ENCODE measurements at places on chromosomes 12 and 14. TPM values are rescaled to one million over a fixed set of nuclear protein-coding genes. Genes with fewer than 3 reads are reported as not detected.

DNA sequence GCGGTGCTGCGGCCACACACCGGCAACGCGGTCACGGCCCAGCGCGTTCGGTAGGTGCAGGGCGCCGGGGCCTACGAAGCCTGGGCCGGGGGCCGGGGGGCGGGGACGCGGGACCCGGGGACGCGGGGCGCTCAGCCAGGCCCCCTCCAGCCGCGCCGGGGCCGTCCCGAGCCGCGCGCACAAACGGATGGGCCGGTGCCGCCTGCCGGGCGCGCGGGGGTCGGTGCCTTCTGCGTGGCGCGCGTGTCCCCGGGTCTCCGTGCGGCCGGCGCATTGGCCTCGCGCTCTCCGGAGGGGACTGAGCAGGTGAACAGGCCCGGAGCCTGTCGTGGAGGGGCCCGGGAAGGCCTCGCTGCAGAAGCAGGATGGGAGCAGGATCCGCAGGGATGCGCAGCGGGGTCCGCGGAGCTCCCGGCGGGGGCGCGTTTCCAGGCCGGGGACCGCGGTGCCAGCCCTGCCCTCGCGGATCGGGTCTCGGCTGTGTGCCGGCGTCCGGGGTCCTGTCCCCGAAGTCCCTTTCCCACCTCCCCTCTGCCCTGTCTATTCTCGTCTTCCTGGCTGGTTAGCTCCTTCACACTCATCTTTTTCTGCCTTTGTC lies 421 bp downstream of the GLT1D1 start:
- H3K4me1 ChIP-seq = peaks cover 6% of the 10 kb centered on the region
- peak overlapping the region; percentile 23 for H3K4me3 ChIP-seq
- no peaks in the 10 kb centered on the region for H3K36me3 ChIP-seq
- no peaks in the 10 kb centered on the region for H3K27me3 ChIP-seq
- peak; percentile 82 for DNase-seq

- H3K27me3 ChIP-seq = no peaks in the 10 kb centered on the region
- no peak overlapping the region for H3K27ac ChIP-seq
- no peak overlapping the region for H3K4me3 ChIP-seq
- no peaks in the 10 kb centered on the region for H3K36me3 ChIP-seq
- DNase-seq = no peak
These were observed 4.9 kb upstream of the ESRRB start for GRCh38 chr14:76371066-76371465.

DNA sequence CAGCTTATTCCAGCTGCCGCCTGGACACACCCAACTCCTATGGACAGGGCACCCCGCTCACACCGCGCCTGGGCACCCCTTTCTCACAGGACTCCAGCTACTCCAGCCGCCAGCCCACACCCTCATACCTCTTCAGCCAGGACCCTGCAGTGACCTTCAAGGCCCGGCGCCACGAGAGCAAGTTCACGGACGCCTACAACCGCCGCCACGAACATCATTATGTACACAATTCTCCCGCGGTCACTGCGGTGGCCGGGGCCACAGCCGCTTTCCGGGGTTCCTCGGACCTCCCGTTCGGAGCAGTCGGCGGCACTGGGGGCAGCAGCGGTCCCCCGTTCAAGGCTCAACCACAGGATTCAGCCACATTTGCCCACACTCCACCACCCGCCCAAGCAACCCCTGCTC lies 5.9 kb downstream of the SETD1B start:
- peak; percentile 79 for DNase-seq
- H3K27me3 ChIP-seq = no peaks in the 10 kb centered on the region
- peaks cover 41% of the 10 kb centered on the region for H3K36me3 ChIP-seq
- no peak overlapping the region for H3K4me3 ChIP-seq

DNA sequence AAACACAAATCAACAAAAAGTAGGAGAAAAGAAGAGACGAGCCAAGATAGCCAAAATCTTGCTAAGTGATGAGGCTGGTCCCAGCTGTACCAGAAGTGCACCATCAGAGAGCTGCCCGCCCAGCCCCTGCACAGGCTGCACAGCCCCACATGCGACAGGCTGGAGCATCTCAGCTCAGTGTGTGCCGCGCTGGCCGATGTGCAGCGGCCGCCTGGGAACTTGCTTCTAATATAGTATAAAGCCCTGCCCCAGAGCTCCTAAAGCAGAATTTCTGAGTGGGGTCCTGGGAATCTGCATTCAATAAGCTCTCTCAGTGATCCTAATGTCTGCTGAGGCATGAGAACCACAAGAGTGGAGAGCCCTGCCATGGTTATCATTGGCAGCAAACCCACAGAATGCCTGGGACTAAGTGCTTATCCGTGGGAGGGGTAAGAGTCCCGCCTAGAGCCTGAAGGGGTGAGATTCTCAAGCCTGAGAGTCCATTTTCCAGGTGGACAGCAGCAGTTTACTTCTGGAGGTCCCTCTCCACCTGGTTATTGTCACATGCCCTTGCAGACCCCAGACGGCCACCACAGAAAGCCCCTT lies 171.6 kb downstream of the DPF3 start:
- DNase-seq = peak; percentile 56
- no peak overlapping the region for H3K27ac ChIP-seq
- H3K4me3 ChIP-seq = no peak overlapping the region

DNA sequence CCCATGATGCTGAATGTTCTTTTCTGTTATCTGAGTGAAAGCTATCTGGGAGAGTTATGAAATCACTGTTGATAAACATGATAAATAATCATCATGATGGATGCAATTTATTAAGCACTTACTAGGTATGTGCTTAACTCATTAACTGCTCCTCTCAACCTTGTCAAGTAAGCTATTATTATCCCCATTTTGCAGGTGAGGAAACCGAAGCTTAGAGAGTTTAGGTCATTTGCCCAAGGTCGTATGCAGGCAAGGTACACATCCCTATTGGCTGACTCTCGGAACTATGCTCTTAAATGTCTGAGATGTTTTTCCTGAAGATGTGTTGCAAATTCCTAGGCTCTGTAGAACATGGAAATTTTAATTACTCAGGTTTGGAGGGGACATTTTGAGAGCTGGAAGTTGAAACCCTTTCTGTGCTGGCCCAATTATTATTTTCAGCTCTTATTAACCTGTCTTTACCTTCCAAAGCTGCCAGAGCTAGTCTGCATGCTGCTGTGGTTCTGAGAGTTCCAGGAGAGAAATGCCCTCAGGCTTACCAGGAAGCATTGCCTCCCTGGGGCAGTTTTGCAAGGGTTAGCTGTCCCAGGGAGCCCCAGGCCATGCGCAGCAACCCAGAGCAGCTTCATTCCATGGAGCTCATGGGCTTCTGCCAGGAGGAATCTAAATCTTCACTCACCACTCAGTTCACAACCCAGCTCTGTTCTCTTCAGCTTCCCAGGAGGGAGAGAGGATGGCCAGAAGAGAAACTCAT lies 55.6 kb upstream of the OAS1 start:
- DNase-seq = no peak
- no peaks in the 10 kb centered on the region for H3K36me3 ChIP-seq
- no peak overlapping the region for H3K27ac ChIP-seq
- no peak overlapping the region for H3K4me3 ChIP-seq

DNA sequence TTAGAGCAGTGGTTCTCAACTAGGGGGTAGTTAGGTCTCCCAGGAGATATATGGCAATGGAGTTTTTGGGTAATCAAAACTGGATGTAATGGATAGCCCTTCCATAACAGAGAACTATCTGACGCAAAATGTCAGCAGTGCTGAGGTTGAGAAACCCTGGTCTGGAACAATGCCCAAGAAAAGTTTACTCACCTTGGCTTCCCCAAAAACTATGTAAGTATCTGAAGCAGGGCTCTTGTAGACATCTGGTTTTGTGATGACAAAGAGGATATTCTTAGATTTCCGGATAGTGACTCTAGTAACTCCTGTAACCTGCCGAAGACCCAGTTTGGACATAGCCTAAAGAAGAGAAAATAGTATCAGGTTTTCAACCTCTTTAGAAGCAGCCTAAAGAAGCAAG lies 11.8 kb downstream of the NACA start:
- H3K4me1 ChIP-seq = peaks cover 13% of the 10 kb centered on the region
- no peak for DNase-seq
- H3K36me3 ChIP-seq = peaks cover 50% of the 10 kb centered on the region
- H3K4me3 ChIP-seq = no peak overlapping the region

Gene CAPZA3
- not detected for total RNA-seq

Gene DEGS2
- total RNA-seq = 1.4 TPM

Gene ANO2
- 14.6 TPM for total RNA-seq

Gene NAV3
- 40.9 TPM for total RNA-seq

Gene ARHGAP9
- total RNA-seq = 190 TPM

Measured in spleen (tissue), 13 donors.